Immature natural killer cell (primary cell): ENCODE measurements at places on chromosomes 1 and 21. TPM values are rescaled to one million over a fixed set of nuclear protein-coding genes. Genes with fewer than 3 reads are reported as not detected.

Gene PLA2G2D
- polyA plus RNA-seq, result not detected

Gene PGBD5
- not detected for polyA plus RNA-seq

Gene UBL4B
- polyA plus RNA-seq, result not detected

Gene OPTC
- not detected for polyA plus RNA-seq

Gene CRYBG2
- polyA plus RNA-seq, result 1.2 TPM

- no peaks in the 10 kb centered on the region for H3K36me3 ChIP-seq
- peaks cover 12% of the 10 kb centered on the region for H3K27me3 ChIP-seq
- H3K4me1 ChIP-seq, result peaks cover 13% of the 10 kb centered on the region
- no peak overlapping the region for H3K27ac ChIP-seq
- peak overlapping the region; percentile 90 for H3K4me3 ChIP-seq
Observed at GRCh38 chr1:226100436-226101391, 38.2 kb downstream of the H3-3A start.

DNA sequence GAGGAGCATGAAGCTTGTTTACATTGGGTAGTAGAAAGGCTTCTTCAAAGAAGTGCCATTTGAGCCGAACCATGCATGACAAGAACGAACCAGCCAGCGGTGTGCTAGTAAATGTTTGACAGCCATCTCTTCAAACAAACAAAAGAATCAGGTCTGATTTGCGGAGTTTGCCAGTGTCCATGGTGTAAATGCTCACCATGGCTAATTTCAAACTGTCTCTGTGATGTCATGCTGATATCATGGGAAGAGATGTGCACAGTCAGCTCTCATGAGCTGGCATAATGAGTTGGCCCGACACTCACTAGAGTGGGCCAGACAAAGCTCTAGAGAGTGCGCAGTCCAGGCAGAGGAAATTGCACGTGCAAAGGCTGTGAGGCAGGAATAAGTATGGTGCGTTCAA lies 101.1 kb downstream of the KAZN start:
- peaks cover 10% of the 10 kb centered on the region for H3K27me3 ChIP-seq
- H3K4me3 ChIP-seq, result no peak overlapping the region
- H3K4me1 ChIP-seq, result no peaks in the 10 kb centered on the region
- H3K27ac ChIP-seq, result no peak overlapping the region
- H3K36me3 ChIP-seq, result no peaks in the 10 kb centered on the region
- DNase-seq, result no peak

DNA sequence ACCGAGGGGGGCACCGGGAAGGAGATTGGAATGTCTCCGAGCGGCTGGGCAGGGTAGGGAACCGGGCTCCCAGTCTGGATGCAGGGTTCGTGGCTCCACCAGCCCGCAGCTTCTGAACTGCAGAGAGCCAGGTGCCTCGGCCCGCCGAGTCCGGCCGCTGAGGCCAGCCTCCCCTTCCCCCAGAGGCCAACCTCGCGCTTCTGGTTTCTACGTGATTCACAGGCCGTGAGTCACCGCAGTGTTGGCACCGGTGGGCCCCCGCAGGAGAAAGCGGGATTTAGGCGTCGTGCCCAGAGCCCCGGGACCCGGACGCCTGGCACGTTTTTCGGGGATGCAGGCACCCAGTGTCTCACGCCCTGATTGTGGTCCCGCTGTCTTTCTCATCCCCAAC lies 458 bp downstream of the CRABP2 start:
- peak overlapping the region; percentile 82 for H3K4me3 ChIP-seq
- peaks cover 32% of the 10 kb centered on the region for H3K4me1 ChIP-seq
- H3K27me3 ChIP-seq, result peaks cover 16% of the 10 kb centered on the region
- H3K36me3 ChIP-seq, result no peaks in the 10 kb centered on the region

GRCh38 chr1:113928941-113929749 lies at the start of gene HIPK1:
TSS of gene HIPK1 (plus strand) at chr1:113929324.
- H3K27ac ChIP-seq, result peak within 1 kb of the TSS; percentile 97
- H3K4me1 ChIP-seq, result peaks cover 58% of the 10 kb centered on the region
- DNase-seq, result peak; percentile 92
- H3K27me3 ChIP-seq, result peaks cover 36% of the 10 kb centered on the region
- H3K36me3 ChIP-seq, result peaks cover 14% of the 10 kb centered on the region

- H3K4me1 ChIP-seq, result peaks cover 80% of the 10 kb centered on the region
- peaks cover 13% of the 10 kb centered on the region for H3K27me3 ChIP-seq
- peaks cover 9% of the 10 kb centered on the region for H3K36me3 ChIP-seq
- H3K27ac ChIP-seq, result peak overlapping the region; percentile 96
- DNase-seq, result no peak
- H3K4me3 ChIP-seq, result peak overlapping the region; percentile 82
Observed at GRCh38 chr1:32255072-32256071, 4.3 kb downstream of the LCK start.

GRCh38 chr1:20589331-20590278 lies 708 bp downstream of the CDA start:
- peaks cover 13% of the 10 kb centered on the region for H3K27me3 ChIP-seq
- H3K36me3 ChIP-seq, result no peaks in the 10 kb centered on the region
- H3K27ac ChIP-seq, result peak overlapping the region; percentile 58
- DNase-seq, result peak; percentile 20

DNA sequence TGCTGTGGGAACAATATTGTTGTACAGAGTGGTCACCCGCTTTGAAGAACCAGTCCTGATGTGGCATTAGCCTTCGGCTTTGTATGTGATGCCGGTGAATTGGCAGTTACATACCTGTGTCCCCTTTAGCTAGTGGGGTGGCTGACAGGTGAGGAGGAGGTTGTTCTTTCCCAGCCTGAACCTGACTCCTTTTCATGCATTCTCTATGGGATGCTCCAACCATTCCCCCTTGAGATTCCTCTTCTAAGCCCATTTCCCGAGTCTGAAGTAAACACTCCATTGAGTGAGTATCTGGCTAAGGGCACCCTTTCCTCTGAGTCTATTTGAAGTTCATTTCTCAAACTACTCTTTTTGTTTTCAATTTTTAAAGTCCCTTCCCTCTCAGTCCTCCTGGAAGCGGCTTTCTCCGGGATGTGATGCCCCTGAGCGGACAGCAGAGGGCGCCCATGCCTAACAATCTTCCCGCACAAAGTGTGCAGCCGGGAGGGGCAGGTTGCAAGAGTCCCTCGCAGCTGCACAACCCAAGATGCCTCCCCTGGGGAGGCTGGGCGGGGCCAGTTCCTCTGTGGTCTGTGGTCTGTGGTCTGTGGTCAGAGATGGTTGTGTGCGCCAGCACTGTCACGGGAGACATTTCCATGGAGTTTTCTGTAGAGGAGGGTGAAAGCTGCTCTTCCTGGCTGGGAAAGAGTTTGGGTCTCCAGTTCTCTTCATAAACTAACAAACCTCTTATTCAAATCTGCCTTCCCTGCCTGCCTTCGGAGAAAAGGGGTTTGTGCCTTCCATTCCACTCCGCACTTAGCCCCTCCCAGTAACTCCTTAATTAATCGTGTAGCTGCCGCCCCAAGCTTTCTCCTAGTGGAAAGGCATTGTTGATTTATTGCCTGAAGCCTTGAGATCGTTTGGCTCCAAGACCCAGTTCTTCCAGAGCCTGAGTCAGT lies 36.4 kb upstream of the LMX1A start:
- peak overlapping the region; percentile 59 for H3K4me3 ChIP-seq
- peak overlapping the region; percentile 43 for H3K27ac ChIP-seq
- peaks cover 30% of the 10 kb centered on the region for H3K27me3 ChIP-seq
- DNase-seq, result peak; percentile 85

GRCh38 chr1:155082301-155083051 lies 3.8 kb downstream of the EFNA3 start:
- no peaks in the 10 kb centered on the region for H3K36me3 ChIP-seq
- H3K4me1 ChIP-seq, result peaks cover 49% of the 10 kb centered on the region
- peaks cover 36% of the 10 kb centered on the region for H3K27me3 ChIP-seq
- no peak for DNase-seq
- no peak overlapping the region for H3K27ac ChIP-seq

DNA sequence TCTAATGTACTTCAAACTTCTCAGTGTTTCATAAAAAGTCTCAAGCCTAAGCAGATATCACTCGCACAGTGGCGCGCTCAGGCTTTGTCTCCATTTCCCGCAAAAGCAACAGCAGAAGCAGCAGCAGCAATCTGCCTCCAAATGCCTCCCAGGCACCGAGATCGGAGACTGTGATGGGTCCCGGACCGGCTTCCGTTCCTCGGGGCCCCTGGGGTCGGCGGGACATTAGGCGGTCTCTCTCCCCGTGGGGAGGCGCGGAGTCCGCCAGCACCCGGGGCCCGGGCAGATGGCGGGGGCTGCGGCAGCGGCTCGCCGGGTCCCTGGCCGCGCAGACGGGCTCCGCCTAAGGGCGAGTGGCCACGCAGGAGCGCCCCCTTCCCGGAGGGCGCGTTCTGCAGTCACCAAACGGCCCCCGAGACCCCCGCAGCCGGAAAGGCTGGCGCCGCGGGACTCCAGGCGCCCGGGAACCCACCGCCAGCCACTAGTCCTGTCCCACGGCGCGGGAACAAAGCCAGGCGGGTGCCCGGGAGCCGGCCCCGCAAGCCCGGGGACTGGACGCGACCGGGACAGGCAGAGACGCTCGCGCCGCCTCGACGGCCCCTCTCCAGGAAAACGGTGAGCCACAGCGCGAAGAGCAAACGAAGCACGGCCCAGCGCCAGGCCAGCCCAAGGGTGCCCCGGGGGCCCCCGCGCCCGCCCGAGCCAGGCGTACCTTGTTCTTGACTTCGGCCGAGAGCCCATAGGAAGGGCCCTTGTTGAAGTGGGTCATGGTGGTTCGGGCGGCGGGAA lies 590 bp downstream of the CNN3 start:
- no peaks in the 10 kb centered on the region for H3K36me3 ChIP-seq
- DNase-seq, result peak; percentile 18
- H3K27ac ChIP-seq, result no peak overlapping the region
- H3K27me3 ChIP-seq, result peaks cover 16% of the 10 kb centered on the region
- H3K4me3 ChIP-seq, result peak overlapping the region; percentile 76

- no peak overlapping the region for H3K4me3 ChIP-seq
- no peaks in the 10 kb centered on the region for H3K36me3 ChIP-seq
- H3K4me1 ChIP-seq, result no peaks in the 10 kb centered on the region
- DNase-seq, result no peak
- no peak overlapping the region for H3K27ac ChIP-seq
Observed at GRCh38 chr21:18985584-18985983, 582.0 kb upstream of the TMPRSS15 start.

DNA sequence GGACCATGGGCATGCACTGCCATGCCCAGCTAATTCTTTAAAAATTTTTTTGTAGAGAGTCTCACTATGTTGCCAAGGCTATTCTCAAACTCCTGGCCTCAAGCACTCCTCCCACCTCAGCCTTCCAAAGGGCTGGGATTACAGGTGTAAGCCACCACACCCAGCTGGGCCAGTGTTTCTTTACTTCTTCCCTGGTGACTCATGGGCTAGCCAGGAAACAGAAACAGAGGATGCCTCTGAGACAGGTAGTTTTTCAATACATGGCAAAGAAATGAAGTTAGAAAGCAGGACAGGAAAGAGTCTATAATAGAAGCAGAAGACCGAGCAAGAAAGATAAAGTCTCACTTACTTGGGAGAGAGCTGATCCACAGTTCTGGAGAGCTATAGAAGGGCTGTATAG lies 7.6 kb upstream of the C1orf74 start:
- H3K27ac ChIP-seq, result no peak overlapping the region
- no peaks in the 10 kb centered on the region for H3K4me1 ChIP-seq
- DNase-seq, result no peak
- H3K4me3 ChIP-seq, result no peak overlapping the region

DNA sequence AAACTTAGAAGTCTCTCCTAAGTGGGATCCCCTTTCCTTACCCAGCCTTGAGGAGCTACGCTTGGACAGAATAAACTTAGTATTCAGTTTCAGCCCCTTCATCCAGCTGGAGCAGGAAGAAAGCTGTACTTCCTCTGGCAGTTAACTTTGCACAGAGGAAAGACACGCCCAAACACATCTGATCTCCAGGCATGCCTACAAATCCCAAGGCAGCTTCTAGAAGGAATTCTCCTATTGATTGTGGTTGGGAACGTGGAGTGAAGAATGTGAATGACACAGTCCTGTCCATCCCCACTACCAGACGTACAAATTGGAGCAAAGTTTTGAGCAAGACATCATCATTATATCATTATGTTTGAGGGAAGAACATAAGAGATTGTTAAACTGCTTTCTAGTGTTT lies 6.6 kb upstream of the AK4 start:
- H3K4me3 ChIP-seq, result no peak overlapping the region
- no peak overlapping the region for H3K27ac ChIP-seq
- no peak for DNase-seq
- H3K4me1 ChIP-seq, result no peaks in the 10 kb centered on the region
